Naive thymus-derived CD4-positive, alpha-beta T cell (primary cell): ENCODE measurements at places on chromosomes 7 and 10. TPM values are rescaled to one million over a fixed set of nuclear protein-coding genes. Genes with fewer than 3 reads are reported as not detected.

FAM131B gene
- not detected for polyA plus RNA-seq

DNA sequence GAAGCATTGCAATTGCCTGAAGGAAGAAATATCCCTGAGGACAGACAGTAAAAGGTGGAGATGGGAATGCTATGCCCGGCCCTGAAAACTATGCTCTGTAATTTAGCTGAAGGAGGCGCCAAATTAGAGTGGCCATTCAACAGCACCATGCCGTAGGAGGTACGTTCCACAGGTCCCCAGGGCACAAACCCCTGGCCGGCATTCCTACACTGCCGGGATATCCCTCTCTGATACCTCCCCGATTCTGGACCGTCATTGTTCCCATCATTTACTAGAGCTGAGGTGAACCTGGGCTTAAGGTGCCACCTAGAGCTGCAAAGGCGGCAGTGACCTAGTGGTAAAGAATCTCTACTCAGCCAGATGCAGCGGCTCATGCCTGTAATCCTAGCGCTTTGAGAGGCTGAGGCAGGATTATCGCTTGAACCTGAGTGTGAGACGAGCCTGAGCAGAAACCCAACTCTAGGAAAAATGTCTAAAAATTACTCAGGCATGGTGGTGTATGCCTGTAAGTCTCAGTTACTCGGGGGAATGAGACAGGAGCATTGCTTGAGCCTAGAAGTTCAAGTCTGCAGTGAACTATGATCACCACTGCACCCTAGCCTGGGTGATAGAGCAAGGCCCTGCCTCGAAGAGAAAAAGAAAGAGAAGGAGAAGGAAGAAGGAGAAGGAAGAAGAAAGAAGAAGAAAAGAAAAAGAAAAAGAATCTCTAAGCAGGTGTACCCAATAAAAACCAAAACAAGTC, 53.0 kb upstream of the TNKS2 start:
- no peaks in the 10 kb centered on the region for H3K27me3 ChIP-seq
- H3K4me1 ChIP-seq = no peaks in the 10 kb centered on the region
- no peak overlapping the region for H3K27ac ChIP-seq
- no peaks in the 10 kb centered on the region for H3K36me3 ChIP-seq
- DNase-seq = no peak
- H3K4me3 ChIP-seq = no peak overlapping the region

GRCh38 chr7:3367261-3367660, 66.2 kb downstream of the SDK1 start:
- no peaks in the 10 kb centered on the region for H3K36me3 ChIP-seq
- no peak for DNase-seq
- H3K27ac ChIP-seq = no peak overlapping the region
- H3K27me3 ChIP-seq = no peaks in the 10 kb centered on the region

- no peak for DNase-seq
- no peak overlapping the region for H3K27ac ChIP-seq
- H3K36me3 ChIP-seq = no peaks in the 10 kb centered on the region
- no peak overlapping the region for H3K4me3 ChIP-seq
- no peaks in the 10 kb centered on the region for H3K4me1 ChIP-seq
Measured at GRCh38 chr10:120398180-120398579, 58.8 kb upstream of the PLPP4 start.

GRCh38 chr7:123769371-123769770, 20.6 kb upstream of the WASL start:
- no peaks in the 10 kb centered on the region for H3K4me1 ChIP-seq
- no peak overlapping the region for H3K4me3 ChIP-seq
- H3K27me3 ChIP-seq = no peaks in the 10 kb centered on the region
- DNase-seq = no peak
- H3K36me3 ChIP-seq = no peaks in the 10 kb centered on the region

- H3K27ac ChIP-seq = no peak overlapping the region
- H3K4me1 ChIP-seq = no peaks in the 10 kb centered on the region
- no peak overlapping the region for H3K4me3 ChIP-seq
Measured at GRCh38 chr10:19966751-19967150, 150.5 kb downstream of the PLXDC2 start.
